ENCODE measurements at places on chromosomes 13 and 19.
A peak's percentile ranks its signal among the peaks of the same experiment; 100 is the strongest.

- DNase-seq: no peak
Measured at GRCh38 chr13:28725046-28725610, 6.4 kb upstream of the SLC46A3 start.

DNA sequence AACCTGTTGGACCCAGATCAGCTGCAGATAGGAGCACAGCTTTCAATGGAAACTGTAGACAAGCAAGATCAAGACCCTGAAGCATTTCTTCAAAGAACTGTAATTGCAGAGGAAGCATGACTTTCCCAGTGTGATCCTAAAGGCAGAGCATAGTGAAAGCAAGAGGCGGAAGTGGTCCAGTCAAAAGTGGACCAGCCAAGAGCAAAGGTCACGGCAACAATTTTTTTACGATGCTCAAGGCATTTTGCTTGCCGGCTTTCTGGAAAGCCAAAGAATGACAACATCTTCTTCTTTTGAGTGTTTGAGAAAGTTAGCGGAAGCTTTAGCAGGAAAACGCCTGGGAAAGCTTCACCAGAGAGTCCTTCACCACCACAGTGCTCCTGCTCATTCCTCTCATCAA is 111.6 kb downstream of the RNF17 start:
- DNase-seq: no peak

DNA sequence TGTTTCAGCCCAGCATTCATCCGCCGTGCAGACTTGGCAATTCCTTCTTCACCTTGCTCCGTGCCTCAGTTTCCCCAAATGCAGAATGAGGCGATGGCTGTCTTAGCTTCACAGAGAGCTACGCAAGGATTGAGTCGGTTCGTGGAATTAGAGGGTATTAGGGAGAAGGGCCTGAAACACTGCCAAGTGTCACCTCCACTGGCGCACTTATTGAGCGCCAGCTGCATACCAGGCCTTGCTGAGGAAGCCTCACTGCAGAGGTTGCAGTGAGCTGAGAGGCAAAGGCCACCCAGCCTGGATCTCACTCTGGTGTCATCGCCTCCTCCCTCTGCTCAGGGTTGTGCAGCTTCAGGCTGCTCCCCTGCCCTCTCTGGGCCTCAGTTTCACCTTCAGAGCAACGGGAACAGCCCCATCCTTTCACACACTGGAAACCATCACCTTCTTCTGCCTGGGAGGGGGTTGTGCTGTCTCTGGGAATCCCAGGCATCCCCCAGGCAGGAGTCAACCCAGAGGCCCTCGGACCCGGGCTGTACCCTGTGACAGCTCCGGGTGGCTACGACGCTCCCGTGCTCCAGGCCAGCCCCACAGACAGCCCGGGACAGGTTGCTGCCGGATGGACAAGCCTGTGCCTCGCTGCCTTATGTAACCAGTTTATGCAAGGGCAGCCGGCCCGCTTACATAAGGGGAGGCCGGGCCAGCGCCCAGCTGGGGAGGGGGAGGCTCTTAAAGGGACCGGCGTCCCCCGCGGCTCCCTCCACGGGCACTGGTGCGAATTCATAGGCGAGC is 31.9 kb downstream of the NFIC start:
- DNase-seq: peak; percentile 80

- no peak for DNase-seq
Measured at GRCh38 chr19:5111051-5111450, 142.1 kb downstream of the KDM4B start.

GRCh38 chr19:9323557-9323918 is 441 bp upstream of the ZNF559 start:
- peak; percentile 75 for DNase-seq

DNA sequence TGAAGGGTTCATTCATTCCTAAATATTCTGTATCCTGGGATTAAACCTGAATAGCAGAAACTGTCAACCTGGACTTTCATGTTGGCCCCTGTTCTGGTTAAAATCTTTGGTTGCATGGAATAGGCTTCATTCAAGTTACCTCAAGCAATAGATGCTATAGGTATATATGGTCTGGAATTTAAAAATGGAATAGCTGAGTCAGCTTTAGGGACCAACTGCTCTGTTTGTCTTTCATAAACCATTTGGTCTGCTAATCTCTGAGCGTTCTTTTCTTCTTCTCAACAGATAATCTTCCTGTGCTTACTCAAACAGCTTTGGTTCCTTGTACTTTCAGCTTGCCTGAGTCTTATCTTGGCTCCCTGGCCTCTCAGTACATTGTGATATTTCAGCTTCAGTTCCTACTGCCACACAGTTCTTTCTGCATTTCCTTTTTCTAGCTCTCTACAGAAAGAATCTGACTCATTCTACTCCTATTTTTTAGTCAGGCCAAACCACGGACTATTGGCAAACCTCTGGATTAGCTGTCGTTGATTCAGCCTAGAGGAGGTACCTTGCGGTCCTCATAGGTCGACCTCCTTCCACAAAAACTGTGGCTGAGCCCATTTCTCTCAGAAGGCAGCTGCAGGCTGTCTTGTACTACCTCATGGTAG is 35.9 kb upstream of the MAB21L1 start:
- no peak for DNase-seq

DNA sequence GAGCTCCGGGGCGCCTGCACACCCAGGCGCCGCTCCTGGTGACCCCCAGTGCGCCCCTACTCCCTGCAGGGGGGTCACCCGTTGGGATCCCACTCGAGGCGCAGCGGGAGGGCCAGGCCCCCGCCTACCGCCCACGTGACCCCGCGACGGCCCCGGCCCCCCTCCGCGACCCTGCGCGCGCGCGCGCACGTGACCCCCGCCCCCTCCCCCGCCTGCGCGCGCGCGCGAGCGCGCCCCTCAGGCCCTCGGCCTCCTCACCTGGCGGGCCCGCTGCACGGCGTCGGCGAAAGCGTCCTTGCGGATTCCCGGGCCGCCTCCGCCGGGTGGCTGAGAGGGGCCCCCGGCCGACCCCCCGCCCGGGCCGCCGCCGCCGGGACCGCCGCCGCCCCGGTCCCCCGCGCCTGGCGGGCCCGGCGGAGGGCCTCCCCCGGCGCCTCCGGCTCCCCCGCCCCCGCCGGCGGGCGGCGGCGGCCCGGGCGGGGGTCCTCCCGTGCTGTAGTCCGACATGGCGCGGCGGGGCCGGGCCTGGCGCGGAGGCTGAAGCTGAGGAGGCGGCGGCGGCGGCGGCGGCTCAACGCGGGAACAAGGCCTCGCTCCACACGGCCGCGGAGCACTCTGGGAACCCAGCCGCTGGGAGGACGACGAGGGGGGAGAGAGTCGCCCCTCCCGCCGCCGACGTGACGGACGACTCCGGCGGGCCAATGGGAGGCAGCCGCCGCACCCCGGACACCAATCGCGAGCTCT is at the start of gene KHSRP:
TSS of gene KHSRP (minus strand) at position 617 of the 744 bp plus-strand sequence. CDS start at position 507, 110 bp downstream.
- peak; percentile 100 for DNase-seq

DNA sequence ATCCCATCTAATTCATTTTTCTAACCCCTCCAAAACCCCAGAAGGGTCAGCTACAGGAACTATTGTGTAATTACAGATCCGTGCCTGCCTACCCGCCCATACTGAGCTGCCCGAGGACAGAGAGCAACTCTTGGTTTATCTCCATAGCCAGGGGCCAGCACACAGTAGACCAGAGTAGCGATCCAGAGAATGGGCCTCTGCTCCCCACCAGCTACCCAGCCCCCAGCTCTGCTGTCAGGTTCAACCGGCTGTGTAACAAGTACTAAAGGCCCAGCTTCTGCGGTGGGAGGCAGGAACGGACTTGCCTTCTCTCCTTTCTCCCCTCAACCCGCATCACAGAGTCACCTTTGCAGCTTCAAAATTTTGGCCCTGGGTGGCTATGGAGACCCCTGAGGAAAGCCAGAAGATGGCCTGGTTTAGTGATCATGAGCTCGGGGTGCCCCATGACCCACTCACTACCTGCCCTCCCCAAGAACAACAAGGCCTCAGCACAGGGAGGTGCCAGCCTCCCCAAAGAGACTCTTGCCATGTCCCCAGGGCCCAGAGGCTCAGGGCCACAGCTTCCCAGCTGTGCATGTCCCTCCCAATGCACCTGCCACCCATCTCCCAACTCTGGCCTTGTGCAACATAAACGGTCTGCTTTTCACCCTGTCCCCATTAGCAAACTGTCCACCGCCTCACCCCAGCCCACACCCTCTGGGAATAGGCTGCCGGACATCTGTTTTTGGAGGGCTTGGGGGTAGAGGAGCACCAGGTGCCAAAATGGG is 5.7 kb downstream of the CALM3 start:
- DNase-seq: no peak

DNA sequence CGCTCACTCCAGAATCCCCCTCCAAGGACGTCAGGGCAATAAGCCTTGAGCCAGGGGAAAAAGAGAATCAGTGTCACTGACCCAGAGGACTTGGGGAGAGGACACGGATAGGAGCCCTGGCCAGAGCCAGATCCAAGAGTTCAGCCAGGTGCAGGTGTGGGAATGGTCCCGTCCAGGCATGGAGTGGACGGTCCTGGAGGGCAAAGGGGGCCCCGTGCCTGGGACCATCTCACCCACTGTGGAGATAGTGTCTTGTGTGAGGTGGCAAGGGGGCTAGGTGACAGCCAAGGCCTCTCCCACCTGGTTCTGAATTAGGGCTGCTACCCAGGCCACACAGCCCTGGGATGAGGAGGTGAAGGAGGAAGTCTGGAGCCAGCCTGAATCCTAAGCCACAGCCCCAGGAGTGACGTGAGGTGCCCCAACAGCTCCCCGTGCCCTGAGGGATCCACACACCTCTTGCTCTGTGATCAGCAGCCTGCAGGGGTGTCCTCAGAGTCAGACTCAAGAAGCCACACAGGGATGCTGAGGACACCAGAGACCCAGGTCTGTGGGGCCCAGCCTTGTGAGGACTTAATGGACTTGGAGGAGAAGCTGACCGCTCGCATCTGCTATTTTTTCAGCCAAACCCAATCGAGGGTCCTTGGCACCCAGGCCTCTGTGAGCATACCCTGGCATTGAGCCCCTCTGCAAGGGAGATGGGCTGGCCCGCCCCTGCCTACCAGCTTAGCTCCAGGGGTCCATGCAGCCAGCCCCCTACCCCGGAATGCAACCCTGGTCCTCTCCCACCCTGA is 16.4 kb upstream of the ZNF14 start:
- no peak for DNase-seq

DNA sequence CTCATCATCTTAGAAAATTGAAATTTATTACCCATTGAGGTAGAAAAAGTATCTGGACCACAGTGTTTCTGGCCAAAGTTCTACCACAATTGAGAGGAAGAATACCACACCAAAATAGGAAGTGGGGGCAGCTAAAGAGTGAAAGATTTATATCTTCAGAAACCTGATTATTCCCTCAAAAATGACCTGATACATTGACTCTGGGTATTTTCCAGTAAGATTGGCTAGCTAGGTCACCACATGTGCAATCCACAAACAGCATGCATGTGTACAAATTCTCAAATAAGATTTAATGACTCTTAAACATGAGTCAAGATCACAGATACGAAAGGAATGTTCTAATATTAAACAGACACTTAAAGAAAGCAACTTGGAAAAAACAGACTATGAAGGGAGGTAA is 1516.2 kb upstream of the PCDH20 start:
- no peak for DNase-seq

GRCh38 chr13:98345107-98345935 is 168.3 kb upstream of the RNF113B start:
- no peak for DNase-seq

DNA sequence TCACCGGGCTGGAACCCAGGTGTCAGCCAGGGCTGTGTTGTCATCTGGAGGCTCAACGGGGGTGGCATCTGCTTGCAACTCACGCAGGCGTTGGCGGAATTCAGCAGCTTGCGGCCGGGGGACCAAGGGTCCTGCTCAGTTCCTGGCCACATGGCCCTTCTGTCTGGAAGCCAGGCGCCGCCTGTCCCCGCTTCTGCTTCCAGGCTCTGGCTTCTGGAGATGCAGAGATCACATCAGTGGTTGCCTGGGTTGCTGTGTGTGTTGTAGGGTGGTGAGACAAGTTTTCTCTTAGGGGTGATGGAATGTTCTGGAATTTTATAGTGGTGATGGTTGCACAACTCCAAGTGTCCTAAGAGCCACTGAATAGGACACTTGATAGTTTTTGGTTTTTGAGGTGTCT is 5.0 kb downstream of the ADAT3 start:
- DNase-seq: no peak

GRCh38 chr19:45306518-45307027 is 16.1 kb downstream of the CKM start:
- no peak for DNase-seq

DNA sequence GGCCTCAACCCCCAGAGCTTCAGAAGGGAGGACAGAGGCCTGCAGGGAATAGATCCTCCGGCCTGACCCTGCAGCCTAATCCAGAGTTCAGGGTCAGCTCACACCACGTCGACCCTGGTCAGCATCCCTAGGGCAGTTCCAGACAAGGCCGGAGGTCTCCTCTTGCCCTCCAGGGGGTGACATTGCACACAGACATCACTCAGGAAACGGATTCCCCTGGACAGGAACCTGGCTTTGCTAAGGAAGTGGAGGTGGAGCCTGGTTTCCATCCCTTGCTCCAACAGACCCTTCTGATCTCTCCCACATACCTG is 969 bp upstream of the CEACAM5 start:
- no peak for DNase-seq

- no peak for DNase-seq
Measured at GRCh38 chr19:55365245-55365644, 2.2 kb upstream of the GARIN5B start.

GRCh38 chr13:29196409-29197074 is 376.4 kb downstream of the MTUS2 start:
- no peak for DNase-seq

- no peak for DNase-seq
Measured at GRCh38 chr13:95784161-95784899, 107.4 kb downstream of the DNAJC3 start.

- DNase-seq: no peak
Measured at GRCh38 chr13:49459580-49459979, 15.5 kb downstream of the SETDB2 start.

DNA sequence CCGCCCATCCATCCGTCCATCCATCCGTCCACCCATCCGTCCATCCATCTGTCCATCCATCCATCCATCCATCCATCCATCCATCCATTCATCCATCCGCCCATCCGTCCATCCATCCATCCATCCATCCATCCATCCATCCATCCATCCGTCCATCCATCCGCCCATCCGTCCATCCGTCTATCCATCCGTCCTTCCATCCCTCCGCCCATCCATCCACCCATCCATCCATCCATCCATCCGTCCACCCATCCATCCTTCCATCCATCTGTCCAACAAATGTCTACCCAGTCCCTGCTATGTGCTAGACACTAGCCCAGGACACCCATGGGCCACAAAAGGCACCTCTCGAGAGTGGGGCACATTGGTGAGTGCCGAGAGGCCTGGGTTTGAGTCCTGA is 15.7 kb downstream of the LRRC4B start:
- no peak for DNase-seq

GRCh38 chr19:45200568-45200967 is 22.0 kb downstream of the BLOC1S3 start:
- DNase-seq: peak; percentile 45
